ENCODE measurements at places on chromosomes 3 and 15.

- no peak for DNase-seq
Observed at GRCh38 chr15:29677871-29678461, 144.3 kb downstream of the TJP1 start.

GRCh38 chr15:79957741-79958140, 13.3 kb downstream of the BCL2A1 start:
- no peak for DNase-seq

DNA sequence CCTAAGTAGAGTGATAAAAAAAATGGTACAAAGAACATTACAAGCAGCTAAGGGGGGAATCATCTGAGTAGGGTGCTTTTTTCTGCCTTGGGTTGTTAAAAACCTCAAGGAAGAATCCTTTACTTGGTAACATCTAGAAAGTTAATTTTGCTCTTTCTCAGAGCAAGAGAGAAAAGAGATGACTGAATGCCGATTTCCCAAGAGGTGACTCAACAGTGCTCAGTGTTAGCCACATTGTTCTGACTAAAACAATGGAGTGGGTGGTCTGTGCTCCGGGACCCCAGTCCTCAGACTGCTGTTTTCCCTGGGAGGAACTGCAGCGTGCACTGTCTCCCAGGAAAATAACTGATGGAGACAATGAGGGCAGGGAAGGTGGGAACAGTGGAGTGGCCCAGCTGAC, 41.1 kb upstream of the RASGRP1 start:
- no peak for DNase-seq

- no peak for DNase-seq
Observed at GRCh38 chr3:48894516-48894915, 4.2 kb downstream of the SLC25A20 start.

GRCh38 chr3:12995389-12996180, 77.6 kb downstream of the IQSEC1 start:
- no peak for DNase-seq

DNA sequence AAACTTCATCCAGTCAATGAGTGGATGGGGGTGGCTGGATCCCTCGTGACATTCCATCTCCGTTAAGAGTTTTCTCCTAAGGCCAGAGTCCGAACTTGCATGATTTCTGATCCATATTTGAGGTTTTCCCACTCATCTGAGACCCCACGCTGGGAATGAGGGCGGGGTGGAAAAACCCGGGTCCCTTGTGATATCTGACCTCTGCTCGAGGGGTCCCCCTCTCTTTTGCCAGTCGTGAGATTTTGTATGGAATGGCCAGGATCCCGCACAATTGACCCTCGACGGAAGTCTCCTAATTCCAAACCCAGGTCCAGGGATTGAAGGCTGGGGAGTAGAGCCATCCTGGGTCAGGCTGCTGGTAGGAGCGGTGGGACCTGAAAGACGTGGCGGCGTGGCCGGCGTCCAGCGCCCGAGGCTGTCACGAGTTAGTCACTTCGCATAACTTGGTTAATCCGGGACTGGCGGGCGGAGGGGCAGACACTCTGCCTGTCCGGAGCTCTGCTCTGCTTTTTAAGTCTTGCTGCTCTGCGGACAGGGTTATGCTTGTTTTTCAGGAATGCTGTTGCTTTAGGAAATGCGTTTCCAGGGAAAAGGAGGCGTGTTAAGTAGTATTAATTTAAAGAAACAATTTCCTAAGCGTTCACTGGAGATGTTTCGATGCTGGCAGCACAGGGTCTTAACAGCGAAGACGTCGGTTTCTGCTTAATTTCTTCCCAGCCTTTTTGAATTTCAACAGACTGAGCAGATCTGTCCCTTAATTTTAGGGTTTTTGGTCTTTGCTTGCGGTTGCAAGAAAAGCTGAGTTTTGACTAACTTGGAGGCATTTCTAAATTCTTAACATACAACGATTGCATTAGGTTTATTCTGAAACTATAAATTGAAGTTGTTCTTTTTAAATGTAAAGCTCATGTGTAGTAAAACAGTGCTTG, 69.7 kb upstream of the LRRFIP2 start:
- peak; percentile 5 for DNase-seq

All from stimulated activated CD8-positive, alpha-beta memory T cell treated with anti-CD3 and anti-CD28 coated beads, Interleukin-4, amount 100 ng/mL, for 1 hour (primary cell).